T-cell (primary cell): ENCODE measurements at places on chromosomes 7 and 10. TPM values are rescaled to one million over a fixed set of nuclear protein-coding genes. Genes with fewer than 3 reads are reported as not detected.

DNA sequence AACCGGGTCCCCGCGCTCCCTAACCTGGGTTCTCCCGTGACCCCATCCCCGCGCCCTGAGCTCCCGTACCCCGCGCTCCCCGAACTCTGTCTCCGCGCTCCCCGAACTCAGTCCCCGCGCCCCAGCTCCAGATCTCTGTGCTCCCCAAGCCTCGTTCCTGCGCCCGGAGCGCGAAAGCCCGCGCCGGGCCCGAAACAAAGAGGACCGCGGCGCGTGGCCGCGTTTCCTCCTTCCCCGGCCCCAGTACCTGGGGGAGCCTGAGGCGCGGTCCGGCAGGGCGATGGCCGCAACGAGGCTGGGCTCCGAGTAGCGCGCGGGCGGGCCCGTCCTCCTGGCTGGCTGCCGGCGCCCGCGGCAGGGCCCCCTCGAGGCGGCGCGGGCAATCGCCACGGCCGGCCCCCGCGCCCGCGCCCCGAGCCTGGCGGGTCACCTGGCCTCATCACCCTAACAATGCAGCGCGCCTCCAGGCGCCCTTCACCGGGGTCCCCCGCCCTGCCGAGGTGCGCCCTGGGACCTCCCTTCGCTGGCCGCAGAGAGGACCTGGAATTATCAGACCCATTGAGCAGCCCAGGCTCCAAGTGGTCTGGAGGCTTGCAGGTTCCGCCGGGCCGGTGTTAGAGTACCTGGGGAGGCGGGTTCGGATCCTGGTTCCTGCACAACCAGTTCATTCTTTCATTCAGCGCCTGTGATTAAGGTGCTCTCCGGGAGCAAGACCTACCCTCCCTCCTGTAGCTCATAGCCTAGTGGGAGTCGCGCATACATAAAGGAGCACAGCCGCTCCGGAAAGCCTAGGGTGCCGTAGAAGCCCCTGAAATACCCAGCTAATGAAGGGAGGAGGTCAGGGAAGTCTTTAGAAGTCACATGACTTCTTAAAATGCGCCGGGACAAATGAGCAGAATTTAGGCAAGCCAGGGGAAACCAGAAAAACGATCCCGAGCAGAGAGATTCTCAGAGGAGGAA, at the start of gene TNS3:
Gene TNS3 (minus strand): TSS at position 308 of the 960 bp plus-strand sequence. CDS start 142,475 bp downstream, outside the sequence.
- no peaks in the 10 kb centered on the region for H3K27me3 ChIP-seq
- no peaks in the 10 kb centered on the region for H3K36me3 ChIP-seq
- DNase-seq, result no peak
- H3K4me1 ChIP-seq, result no peaks in the 10 kb centered on the region

GRCh38 chr7:105782391-105783042, 93.9 kb downstream of the ATXN7L1 start:
- H3K4me3 ChIP-seq, result no peak overlapping the region
- no peak for DNase-seq
- H3K27ac ChIP-seq, result no peak overlapping the region
- H3K4me1 ChIP-seq, result peaks cover 7% of the 10 kb centered on the region
- H3K27me3 ChIP-seq, result no peaks in the 10 kb centered on the region

- DNase-seq, result no peak
- H3K4me3 ChIP-seq, result peak overlapping the region; percentile 96
- no peaks in the 10 kb centered on the region for H3K27me3 ChIP-seq
- H3K4me1 ChIP-seq, result peaks cover 27% of the 10 kb centered on the region
Measured at GRCh38 chr7:143289421-143289820, 1.3 kb downstream of the CASP2 start.

DNA sequence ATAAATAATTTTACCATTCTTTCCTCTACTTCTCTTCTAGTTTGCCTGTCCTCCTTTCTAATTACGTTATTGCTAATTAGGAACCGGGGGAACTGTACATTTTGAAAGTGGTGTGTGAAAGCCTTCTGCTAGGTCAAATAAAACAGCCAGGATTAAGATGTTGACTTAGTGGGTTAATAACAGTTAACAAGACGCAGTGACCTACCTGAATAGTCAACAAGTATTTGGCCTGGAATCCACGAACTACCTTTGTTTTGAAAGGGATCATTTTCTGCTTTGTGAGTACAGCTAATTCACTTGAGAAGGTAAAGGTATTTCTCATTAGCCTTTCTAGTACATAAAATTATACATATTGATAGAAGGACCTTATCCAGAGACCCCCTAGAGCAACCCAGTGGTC, 139.9 kb downstream of the COL28A1 start:
- no peak overlapping the region for H3K27ac ChIP-seq
- no peaks in the 10 kb centered on the region for H3K27me3 ChIP-seq
- H3K36me3 ChIP-seq, result no peaks in the 10 kb centered on the region
- H3K4me1 ChIP-seq, result no peaks in the 10 kb centered on the region
- H3K4me3 ChIP-seq, result no peak overlapping the region
- DNase-seq, result no peak

DNA sequence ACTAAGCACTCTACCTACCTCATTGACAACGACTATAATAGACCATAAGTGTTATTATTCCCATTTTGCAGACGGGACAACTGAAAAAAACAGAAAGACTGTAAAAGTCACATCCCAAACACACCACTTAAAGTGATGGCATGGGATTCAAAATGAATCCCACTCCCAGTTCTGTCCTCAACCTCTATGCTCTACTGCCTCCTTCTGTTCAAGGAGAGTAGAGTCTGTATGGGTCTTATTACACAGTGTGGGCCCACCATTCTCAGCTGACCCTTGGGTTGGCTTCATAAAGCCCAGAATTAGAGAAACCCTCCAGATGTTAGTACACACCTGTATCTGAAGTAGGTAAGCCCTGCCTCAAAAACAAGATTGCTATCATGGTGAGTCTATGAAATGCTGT, 102.2 kb downstream of the GRM8 start:
- no peak for DNase-seq
- H3K27ac ChIP-seq, result no peak overlapping the region
- H3K4me3 ChIP-seq, result no peak overlapping the region
- H3K27me3 ChIP-seq, result no peaks in the 10 kb centered on the region
- H3K36me3 ChIP-seq, result no peaks in the 10 kb centered on the region
- no peaks in the 10 kb centered on the region for H3K4me1 ChIP-seq

GRCh38 chr7:51665045-51665780, 348.6 kb upstream of the COBL start:
- H3K27me3 ChIP-seq, result no peaks in the 10 kb centered on the region
- H3K36me3 ChIP-seq, result no peaks in the 10 kb centered on the region
- H3K4me3 ChIP-seq, result no peak overlapping the region
- no peak for DNase-seq

GRCh38 chr7:13290975-13291374, 603.5 kb downstream of the ARL4A start:
- no peaks in the 10 kb centered on the region for H3K27me3 ChIP-seq
- H3K36me3 ChIP-seq, result no peaks in the 10 kb centered on the region
- no peak overlapping the region for H3K4me3 ChIP-seq
- no peak for DNase-seq
- no peak overlapping the region for H3K27ac ChIP-seq

DNA sequence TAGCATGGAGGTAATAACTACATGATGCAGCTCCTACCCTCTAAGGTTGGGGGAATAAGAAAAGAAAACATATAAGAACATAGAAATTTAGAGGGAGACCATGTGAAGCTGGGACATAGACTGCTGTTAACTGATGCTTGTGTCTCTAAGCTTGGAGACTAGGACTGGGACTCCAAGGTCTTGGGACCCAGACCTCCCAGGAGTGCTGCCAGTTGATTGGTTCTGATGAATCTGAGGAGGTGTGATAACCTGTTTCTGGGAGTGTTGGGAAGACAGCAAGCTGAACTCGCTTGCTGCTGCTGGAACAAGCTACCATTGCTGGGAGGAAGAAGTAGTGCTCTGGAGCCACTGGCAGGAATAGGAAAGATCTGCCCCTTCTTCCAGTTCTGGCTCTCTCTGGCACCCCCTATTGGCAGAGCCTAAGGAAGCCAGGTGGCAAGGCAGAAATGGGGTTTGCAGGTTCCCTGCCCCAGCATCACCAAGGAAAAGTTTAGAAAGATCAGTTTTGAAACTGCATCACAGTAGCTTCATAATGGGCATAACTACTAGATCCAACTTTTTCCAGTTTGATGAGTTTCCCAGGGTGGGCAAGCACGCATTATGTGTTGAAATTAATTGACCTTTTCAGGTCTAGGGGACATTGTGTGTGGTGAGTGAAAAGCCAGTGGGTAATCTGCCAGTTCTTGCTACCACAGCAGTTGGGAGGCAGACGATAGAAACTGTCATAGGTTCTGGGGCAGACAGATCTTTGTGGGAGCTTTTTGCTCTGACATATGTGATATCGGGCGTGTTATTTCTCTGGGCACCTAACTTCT, 140.7 kb downstream of the SND1 start:
- no peaks in the 10 kb centered on the region for H3K4me1 ChIP-seq
- no peak overlapping the region for H3K4me3 ChIP-seq
- no peak overlapping the region for H3K27ac ChIP-seq
- H3K27me3 ChIP-seq, result no peaks in the 10 kb centered on the region
- no peaks in the 10 kb centered on the region for H3K36me3 ChIP-seq

Gene INHBA
- not detected for total RNA-seq

GRCh38 chr10:101052285-101052684, 9.5 kb upstream of the KAZALD1 start:
- no peak for DNase-seq
- H3K27ac ChIP-seq, result no peak overlapping the region
- no peaks in the 10 kb centered on the region for H3K4me1 ChIP-seq
- no peak overlapping the region for H3K4me3 ChIP-seq

DNA sequence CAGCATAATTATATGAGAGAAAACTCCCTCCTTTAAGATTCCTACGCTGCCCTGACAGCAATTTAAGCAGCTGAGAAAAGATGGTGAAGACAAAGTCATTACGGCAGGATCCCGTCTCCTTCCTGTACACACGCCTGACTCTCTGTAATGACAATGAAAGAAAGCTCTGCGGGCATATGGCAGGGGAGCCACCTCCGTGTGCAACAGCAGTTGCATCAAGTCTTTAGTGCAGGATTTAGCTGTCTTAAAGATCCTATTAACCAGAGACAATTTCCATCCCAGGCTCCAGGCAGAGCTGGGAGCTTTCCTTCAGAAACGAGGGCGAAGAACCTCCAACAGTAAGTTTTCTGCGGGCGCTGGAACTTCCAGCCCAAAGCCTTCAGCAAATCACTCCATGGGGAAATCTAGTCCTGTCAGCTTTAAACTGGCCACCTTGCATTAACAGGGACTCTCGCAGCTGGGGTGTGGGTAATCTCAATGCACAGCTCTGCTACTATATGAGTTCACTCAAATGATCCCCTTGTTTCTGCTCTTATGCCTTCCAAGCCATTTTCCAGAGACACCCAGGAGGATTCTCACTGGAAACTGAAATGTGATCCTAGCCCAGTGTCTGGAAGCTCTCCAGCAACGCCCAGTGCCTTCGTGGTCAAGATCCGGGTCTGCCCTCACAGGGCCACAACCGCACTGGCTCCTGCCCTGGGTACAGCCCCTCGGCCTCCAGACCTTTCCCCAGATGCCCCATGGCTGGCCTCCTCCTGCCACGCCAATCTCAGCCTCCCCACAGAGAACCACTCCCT, 74.9 kb downstream of the CTBP2 start:
- H3K27me3 ChIP-seq, result peaks cover 17% of the 10 kb centered on the region
- no peak overlapping the region for H3K4me3 ChIP-seq

DNA sequence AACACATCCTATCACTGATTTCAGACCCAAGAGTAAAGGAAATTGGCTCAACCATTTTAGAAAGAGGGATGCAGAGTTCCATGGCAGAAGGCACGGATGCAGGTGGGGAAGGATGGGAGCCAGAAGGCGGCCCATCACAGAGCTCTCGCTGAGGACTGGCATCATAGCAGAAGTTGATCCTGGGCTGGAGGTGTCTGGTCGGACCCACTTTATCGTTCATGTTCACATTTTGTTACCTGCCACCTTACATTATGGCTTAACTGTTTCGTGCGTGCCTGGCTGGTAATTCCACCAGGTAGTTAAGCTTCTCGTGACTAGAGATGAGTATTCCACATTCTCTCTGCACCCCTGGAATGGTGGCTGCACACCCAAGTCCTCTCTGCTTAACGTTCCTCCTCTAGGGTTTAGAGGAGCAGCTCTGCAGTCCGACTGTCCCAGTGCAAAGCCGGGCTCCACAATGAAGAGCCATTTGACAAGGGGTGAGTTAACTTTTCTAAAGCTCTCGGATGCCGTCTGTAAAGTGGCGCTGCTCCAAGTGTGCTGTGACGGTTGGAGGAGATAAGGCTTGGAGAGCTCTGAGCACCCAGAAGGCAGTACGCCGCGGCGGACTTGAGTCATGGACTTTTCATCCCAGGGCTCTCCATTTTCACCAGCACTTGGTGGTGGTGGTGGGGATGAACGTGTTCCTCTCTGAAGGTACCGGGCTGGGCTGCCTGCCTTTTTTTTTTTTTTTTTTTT, 157.1 kb upstream of the SHH start:
- H3K27me3 ChIP-seq, result peaks cover 7% of the 10 kb centered on the region
- peaks cover 6% of the 10 kb centered on the region for H3K4me1 ChIP-seq
- H3K27ac ChIP-seq, result no peak overlapping the region
- no peaks in the 10 kb centered on the region for H3K36me3 ChIP-seq

Gene GPR85
- not detected for total RNA-seq

Gene LIPJ
- total RNA-seq, result not detected

GRCh38 chr7:100413346-100413745, 15.2 kb downstream of the ZCWPW1 start:
- H3K27me3 ChIP-seq, result no peaks in the 10 kb centered on the region
- H3K4me1 ChIP-seq, result no peaks in the 10 kb centered on the region
- H3K36me3 ChIP-seq, result no peaks in the 10 kb centered on the region
- no peak overlapping the region for H3K27ac ChIP-seq
- H3K4me3 ChIP-seq, result no peak overlapping the region
- DNase-seq, result no peak

Gene ASB10
- not detected for total RNA-seq

Gene HOXA6
- total RNA-seq, result not detected

- no peak for DNase-seq
- no peak overlapping the region for H3K4me3 ChIP-seq
- H3K27me3 ChIP-seq, result no peaks in the 10 kb centered on the region
- H3K36me3 ChIP-seq, result no peaks in the 10 kb centered on the region
Measured at GRCh38 chr7:79952399-79952798, 182.2 kb upstream of the GNAI1 start.

- no peaks in the 10 kb centered on the region for H3K4me1 ChIP-seq
- peak; percentile 5 for DNase-seq
- no peaks in the 10 kb centered on the region for H3K36me3 ChIP-seq
- H3K27ac ChIP-seq, result no peak overlapping the region
- no peaks in the 10 kb centered on the region for H3K27me3 ChIP-seq
Measured at GRCh38 chr10:30591249-30591670, 38.3 kb downstream of the LYZL2 start.

Gene NYAP1
- total RNA-seq, result 0.89 TPM

Gene ST8SIA6
- 1.6 TPM for total RNA-seq

DNA sequence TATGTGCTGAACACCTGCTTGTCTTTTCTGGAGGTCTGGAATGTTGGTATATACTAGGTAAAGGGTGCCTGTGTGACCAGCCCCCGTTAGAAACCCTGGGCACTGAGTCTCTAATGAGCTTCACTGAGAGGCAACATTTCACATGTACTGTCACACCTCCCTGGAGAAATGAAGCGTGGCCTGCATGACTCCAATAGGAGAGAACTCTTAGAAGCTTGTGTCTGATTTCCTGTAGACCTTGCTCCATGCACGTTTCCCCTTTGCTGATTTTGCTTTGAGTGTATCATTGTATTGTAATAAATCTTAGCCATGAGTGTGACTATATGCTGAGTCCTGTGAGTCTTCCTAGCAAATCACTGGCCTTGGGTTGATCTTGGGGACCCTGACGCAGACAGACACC, 82.8 kb downstream of the PPP1R3C start:
- peaks cover 6% of the 10 kb centered on the region for H3K27me3 ChIP-seq
- no peak overlapping the region for H3K27ac ChIP-seq
- no peak for DNase-seq
- no peak overlapping the region for H3K4me3 ChIP-seq
- no peaks in the 10 kb centered on the region for H3K36me3 ChIP-seq

Gene DNMBP
- total RNA-seq, result 4.4 TPM
